HAP-1 (cell line): ENCODE measurements at places on chromosomes 16 and 17.

DNA sequence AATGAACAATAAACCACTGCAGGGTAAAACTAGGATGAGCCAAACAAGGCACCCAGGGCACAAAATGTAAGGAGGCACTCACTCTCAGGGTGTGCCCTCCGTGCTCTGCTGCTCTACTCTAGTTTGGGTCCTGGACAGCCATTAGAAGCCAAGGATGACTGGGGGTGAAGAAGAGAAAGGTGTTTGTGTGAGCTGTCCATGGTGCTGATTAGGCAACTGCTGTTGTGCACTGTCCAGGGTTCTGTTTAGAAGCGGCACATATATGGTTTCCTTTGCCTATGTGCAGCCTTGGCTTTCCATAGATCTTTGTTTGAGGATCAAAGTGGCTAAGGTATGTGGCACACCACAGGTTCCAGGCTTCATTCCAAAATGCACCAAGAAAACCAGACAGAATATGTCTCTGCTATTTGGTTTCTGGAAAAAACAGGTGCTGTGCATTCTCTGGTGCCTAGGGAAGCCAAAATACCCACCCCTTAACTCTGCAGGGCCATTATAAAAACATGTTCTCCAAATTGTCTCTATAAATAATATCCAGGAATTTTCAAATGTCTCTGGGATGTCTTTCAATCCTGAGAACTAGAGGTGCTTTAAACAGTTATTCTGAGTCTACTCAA is 123.5 kb downstream of the CBLN1 start:
- DNase-seq = peak; percentile 55

DNA sequence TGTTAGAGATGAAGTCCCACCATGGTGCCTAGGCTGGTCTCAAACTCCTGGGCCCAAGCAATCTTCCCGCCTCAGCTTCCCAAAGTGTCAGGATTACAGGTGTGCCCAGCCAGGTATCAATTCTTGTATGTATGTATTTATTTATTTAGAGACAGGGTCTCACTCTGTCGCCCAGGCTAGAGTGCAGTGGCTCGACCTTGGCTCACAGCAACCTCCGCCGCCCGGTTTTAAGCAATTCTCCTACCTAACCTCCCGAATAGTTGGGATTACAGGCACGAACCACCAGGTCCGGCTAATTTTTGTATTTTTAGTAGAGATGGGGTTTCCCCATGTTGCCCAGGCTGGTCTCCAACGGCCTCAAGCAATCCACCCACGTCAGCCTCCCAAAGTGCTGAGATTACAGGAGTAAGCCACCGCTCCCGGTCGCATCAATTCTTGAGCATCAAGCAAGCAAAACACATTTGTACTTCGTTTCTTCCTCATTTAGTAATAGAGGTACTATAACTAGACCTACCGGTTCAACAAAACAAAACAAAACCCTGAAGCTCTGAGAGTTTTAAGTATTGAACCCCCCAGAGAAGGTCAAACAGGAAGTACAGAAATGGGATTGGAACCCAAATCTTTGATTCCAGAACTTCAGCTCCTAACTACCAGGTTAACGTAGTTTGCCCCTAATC is 1.0 kb upstream of the ZNF500 start:
- DNase-seq = peak; percentile 36

DNA sequence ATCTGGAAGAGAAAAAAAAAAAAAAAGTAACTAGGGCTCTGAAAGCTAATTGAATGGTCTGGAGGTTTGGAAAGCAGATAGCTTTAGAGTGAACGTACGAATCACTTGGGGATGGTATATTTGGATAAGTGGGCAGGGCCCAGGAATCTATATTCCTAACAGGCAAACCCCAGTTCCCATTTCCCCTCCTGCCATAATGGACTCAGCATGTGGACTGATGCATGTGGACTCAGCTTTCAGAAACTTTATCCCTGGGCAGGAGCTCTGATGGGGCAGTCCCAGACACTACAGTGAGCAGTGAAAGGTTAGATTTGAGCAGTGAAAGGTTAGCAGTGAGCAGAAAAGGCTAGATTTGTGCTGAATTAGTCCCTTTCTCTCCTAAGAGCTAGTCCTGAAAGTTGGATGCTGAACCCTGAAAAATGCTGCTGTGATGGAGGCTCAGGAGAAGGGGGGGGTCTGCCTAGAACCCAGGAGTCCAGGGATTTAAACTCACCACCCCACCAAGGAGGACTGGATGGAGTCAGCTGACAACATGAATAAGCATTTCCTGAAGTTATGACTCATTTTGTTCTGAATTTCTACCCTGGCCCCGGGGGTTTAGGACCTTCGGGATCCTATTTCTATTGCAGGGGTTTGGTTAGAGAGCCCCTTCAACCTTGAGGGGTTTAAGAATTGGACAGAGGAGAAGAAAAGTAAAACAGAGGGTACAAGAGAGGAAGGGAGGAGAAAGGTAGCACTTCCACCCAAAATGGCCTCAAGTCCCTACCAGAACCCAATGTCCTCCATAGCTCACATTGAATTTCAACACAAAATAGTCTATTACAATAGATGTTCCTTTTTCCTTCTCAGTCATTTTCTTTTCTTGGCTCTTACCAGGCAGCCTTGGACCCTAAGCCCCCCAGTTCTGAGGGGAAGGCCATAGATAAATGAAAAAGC is 10.3 kb upstream of the FZD2 start:
- DNase-seq = no peak

GRCh38 chr16:5951486-5951885 is 853.9 kb upstream of the EEF2KMT start:
- no peak for DNase-seq

GRCh38 chr16:31073142-31073969 is 684 bp downstream of the ZNF668 start:
- DNase-seq = peak; percentile 89

DNA sequence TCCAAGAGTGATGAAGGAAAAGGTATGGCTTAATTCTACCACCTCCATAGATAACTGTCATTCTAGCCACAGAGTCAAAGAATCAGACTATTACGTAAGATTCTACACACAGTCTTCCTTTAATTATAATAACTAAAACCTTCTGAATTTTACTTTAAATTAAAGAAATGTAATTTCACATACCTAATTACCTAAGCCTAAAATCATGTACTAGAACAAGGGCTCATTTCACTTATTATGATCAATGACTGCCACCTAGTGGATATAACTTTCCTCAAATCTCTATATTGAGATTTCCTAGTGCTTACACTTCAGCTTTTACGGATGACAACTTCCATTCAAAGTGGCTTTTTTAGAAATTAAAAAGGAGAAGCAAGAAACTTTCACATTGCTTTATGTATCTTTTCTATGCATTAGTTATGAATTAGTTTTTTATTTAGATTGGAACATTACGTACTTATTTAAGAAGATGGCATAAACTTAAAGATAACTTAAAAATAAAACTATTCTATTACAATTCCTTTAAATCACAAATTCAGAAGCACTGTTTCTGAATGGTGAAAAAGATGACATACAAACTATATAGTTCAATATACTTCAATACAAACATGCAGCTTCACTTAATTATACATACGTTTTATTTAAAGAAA is 18.2 kb upstream of the ABCA10 start:
- DNase-seq = no peak

DNA sequence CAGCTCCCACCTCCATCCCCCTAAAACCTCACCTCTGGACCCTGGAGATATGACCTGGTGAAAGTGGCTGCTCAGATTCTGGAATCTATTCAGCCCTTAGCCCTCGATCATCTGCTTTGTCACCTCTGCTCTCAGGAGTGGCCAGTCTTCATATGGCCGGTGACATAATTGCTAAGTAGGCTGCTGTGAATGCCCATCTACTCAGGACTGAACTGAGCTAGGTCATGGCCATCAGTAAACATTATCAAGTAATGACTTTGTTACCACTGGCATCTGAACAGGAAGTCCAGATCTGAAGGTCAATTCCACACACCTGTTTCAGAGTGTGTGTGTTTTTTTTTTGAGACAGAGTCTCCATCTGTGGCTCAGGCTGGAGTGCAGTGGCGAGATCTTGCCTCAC is 78.6 kb downstream of the CDK5R1 start:
- DNase-seq = no peak

DNA sequence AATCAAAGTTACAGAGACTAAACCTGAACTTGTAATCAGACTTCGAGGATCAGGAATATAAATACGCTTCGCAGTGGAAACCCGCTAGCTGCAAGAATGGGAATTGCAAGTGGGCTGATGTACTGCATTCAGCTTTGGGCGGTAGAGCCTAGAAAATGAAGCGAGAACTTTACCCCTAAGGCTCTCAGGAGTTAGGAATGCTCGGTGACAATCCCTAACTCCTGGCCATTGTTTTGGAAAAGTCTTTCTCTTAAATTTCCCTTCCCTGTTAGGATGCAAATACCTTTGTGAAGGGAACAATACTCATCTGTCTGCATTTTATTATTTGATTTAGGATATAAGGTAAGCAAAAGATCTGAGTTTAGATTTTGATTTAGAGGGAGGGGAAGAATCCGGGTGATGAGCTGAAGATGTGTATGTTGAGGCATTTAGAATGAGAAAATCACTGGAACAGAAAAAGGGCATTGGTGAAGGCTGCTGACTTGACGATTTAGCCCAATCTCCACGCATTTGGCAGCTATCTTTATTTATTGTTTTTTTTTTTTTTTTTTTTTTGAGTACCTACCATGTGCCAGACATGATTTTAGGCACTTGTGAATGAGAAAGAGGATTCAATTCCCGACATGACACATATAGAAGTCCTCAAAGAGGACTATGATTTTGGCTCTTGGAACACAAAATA is 2.2 kb upstream of the TOX3 start:
- peak; percentile 62 for DNase-seq

DNA sequence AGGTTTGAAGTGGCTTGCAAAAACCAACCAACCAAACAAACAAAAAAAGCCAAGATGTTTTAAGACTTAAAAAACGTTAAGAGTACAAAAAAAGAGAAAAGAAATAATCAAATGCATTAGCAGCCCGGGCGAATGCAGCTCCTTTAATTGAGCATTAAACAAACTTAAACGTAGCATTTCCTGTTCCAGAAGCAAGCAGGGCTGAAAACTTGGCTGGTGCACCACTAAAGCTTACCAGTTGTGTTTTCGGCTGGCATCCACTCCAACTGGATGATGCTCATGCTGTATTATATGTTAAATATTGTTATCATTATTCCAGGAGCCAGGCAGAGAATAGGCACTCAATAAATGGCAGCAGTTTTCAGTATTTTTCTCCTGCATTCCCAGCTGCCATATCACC is 45.1 kb downstream of the IRX6 start:
- no peak for DNase-seq

GRCh38 chr17:3316836-3317235 is 18.7 kb upstream of the OR3A1 start:
- no peak for DNase-seq

DNA sequence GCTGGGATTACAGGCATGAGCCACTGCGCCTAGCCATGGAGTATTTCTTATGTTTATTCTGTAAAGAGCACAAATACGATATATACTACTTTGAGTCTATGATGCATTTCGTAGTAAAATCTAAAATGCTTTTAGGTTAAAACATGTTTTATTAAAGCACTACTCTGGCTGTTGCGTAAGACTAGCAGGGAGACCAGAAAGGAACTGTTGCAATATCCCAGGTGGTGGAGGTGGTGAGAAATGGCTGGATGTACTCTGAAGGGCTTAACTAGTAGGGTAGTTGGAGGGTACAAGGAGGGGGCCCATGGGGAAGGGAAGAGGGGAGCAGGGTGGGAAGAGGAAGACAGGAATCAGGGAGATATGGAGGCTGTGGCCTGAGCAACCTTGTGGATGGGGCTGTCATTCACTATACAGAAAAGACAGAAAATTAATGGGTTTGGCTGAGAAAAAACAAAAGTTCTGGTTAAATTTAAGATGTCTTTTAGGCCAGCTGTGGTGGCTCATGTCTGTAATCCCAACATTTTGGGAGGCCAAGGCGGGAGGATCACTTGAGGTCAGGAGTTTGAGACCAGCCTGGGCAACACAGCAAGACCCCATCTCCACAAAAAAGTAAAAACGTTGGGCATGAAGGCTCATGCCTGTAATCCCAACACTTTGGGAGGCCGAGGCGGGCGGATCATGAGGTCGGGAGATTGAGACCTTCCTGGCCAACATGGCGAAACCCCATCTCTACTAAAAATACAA is 35.8 kb downstream of the ST3GAL2 start:
- no peak for DNase-seq

- DNase-seq = no peak
These were observed 25.4 kb downstream of the UBE2G1 start for GRCh38 chr17:4340914-4341615.

DNA sequence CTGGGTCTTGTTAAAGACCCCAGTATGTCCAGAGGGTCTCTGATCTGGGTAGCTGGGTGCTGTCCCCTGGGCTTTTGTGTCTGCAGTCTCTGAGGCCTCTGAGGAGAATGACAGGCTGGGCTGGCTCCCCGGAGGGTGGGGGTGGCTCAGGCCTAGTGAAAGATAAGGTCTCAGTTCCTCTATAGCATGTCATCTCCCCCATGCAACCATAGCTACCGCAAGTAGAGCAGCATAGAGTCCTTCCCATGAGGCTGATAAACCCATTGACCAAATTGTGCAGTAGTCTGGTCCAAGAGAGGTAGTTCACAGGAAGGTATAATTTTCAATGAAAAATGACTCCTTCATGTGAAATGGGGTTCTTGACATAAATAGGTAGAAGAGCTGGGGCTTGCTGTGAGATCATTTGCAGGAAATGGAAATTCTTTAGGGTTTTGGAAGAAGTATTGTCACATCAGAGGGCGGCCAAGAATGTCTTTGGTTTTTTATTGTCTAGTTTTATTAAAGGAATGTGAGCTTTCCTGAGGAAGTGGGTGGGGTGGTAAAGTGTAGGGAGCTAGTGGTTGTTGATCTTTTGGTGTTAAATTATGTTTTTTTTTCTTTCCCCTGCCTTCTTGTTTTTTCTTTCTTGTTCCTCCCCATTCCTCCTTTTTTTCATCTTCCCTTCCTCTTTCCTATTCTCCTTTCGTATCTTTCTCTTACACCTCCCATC is 21.0 kb downstream of the SLC7A6OS start:
- no peak for DNase-seq

GRCh38 chr16:795580-796229 is 4.8 kb downstream of the GNG13 start:
- DNase-seq = no peak

- DNase-seq = no peak
These were observed 20.6 kb downstream of the B9D1 start for GRCh38 chr17:19341641-19342610.

DNA sequence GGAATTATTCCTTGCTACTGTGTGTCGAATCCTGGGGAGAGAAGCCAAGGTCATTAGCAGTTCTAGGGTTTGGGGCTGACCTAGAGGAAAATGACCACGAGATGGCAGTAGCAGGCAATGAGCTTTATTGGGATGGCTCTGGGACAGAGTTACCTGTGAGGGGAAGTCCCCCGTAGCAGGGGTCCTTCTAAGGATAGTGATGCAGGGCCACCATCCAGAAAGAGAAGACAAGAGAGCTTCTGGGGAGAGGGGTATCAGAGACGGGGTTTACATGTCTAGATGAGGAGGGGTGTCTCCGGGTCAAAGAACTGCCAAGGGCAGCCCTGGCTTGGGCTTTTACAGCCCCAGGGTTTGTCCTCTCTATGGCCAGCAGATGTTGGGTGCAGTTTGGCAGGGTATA is 6.4 kb upstream of the GGT6 start:
- peak; percentile 84 for DNase-seq
